Activated T-cell treated with anti-CD3 and anti-CD28 coated beads, Interleukin-2, amount 50 U/mL, for 72 hours (primary cell): ENCODE measurements at places on chromosomes 12 and 14. TPM values are rescaled to one million over a fixed set of nuclear protein-coding genes. Genes with fewer than 3 reads are reported as not detected.

The HOXC10 gene
- not detected for total RNA-seq

The ANG gene
- 2.5 TPM for total RNA-seq

The PMCH gene
- 1.1 TPM for total RNA-seq

The GYS2 gene
- total RNA-seq, result not detected

- H3K27me3 ChIP-seq, result no peaks in the 10 kb centered on the region
- H3K4me1 ChIP-seq, result no peaks in the 10 kb centered on the region
- H3K36me3 ChIP-seq, result peaks cover 21% of the 10 kb centered on the region
- DNase-seq, result no peak
These were observed 265.5 kb downstream of the ZFP36L1 start for GRCh38 chr14:68527329-68527851.

DNA sequence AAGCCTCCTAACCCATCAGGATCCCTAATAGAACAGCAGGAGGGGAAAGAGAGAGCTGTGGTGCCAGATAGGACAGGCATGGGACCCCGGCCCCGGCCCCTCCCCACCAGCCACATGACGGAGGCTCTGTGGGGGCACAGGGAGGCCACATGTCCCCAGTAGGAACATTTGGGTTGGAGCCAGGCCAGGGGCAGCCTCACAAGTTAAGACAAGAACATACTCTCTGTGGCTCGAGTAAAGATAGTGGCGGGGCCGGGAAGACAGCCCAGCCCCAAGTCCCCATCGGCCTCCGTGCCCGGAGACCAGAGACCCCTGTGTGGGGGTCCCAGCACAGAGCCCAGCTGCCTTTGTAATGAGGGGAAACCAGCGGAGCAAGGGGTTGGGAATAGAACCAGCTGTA lies 78.6 kb upstream of the GALNT9 start:
- no peaks in the 10 kb centered on the region for H3K4me1 ChIP-seq
- H3K36me3 ChIP-seq, result no peaks in the 10 kb centered on the region
- no peak for DNase-seq
- no peaks in the 10 kb centered on the region for H3K27me3 ChIP-seq
- H3K27ac ChIP-seq, result no peak overlapping the region

GRCh38 chr14:25042362-25043299 lies 7.3 kb downstream of the STXBP6 start:
- peaks cover 7% of the 10 kb centered on the region for H3K27me3 ChIP-seq
- no peaks in the 10 kb centered on the region for H3K36me3 ChIP-seq
- H3K4me3 ChIP-seq, result no peak overlapping the region
- no peaks in the 10 kb centered on the region for H3K4me1 ChIP-seq
- no peak for DNase-seq
- H3K27ac ChIP-seq, result no peak overlapping the region

- H3K4me3 ChIP-seq, result no peak overlapping the region
- no peak overlapping the region for H3K27ac ChIP-seq
- no peaks in the 10 kb centered on the region for H3K36me3 ChIP-seq
- DNase-seq, result no peak
- no peaks in the 10 kb centered on the region for H3K27me3 ChIP-seq
These were observed 37.4 kb upstream of the PHC1 start for GRCh38 chr12:8876887-8877286.

DNA sequence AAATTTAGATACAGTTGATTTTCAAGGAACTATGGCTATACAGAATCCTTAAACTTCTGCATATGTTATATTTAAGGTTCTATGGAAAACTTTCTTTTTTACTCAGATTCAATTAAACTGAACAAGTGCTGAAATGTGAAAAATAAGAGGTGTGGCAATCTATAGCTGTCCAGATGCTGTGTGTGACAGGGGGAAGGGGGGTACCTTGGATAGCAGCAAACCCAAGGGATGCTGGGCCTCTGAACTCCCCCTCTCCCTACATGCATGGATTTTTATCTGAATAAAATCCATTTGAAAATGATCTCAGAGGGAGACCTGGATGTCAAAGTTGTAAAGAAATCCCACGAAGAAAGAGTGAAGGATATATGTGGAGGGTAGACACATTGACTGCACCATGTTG lies 82.8 kb upstream of the CCDC198 start:
- H3K4me1 ChIP-seq, result no peaks in the 10 kb centered on the region
- no peaks in the 10 kb centered on the region for H3K36me3 ChIP-seq
- H3K27ac ChIP-seq, result no peak overlapping the region
- DNase-seq, result no peak
- no peak overlapping the region for H3K4me3 ChIP-seq

DNA sequence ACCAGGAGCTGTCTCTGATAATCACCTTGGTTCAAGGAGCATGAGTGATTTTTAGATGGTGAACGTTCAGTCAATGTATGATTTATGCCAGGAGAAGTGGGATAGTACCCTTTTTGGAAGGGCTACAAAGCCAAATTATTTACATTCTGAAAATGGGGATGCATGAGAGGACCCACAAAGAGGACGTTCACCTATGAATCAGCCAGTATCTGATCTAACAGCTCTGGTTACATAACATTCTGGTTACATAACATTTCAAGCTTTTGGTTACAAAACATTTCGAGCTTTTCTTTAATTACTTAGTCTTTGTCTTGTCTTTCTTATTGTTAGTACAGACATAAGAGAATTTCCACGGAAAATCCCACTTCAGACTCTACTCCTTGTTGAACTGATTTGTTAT lies 68.8 kb downstream of the SLCO1A2 start:
- DNase-seq, result no peak
- H3K27ac ChIP-seq, result no peak overlapping the region
- no peak overlapping the region for H3K4me3 ChIP-seq
- peaks cover 13% of the 10 kb centered on the region for H3K27me3 ChIP-seq

- peak overlapping the region; percentile 92 for H3K27ac ChIP-seq
- DNase-seq, result peak; percentile 8
- no peaks in the 10 kb centered on the region for H3K27me3 ChIP-seq
These were observed 40.0 kb downstream of the OSBPL8 start for GRCh38 chr12:76519538-76519937.

- no peaks in the 10 kb centered on the region for H3K36me3 ChIP-seq
- no peak overlapping the region for H3K27ac ChIP-seq
- DNase-seq, result no peak
- no peaks in the 10 kb centered on the region for H3K4me1 ChIP-seq
- no peaks in the 10 kb centered on the region for H3K27me3 ChIP-seq
These were observed 106.1 kb downstream of the PAX9 start for GRCh38 chr14:36767603-36768281.

GRCh38 chr12:2171672-2172426 lies 119.1 kb downstream of the CACNA1C start:
- no peak overlapping the region for H3K27ac ChIP-seq
- H3K4me1 ChIP-seq, result no peaks in the 10 kb centered on the region

DNA sequence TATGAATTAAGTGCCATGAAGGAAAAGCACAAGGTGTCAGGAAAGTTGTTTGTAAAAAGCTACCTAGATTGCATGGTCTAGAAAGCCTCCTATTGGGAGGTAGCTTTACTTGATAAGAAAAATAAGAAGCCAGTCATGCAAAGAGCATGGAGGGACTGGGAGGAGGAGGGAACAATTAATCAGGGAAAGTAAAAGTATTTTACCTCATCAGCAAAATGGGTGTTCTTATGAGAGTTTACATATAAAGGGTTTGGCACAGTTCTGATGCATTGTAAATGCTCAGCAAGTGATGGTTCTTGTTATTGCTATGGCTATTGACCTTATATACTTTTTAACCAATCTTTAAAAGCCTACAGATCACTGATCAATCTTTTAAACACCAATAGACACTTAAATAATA lies 17.0 kb upstream of the TSPAN8 start:
- no peaks in the 10 kb centered on the region for H3K27me3 ChIP-seq
- H3K4me1 ChIP-seq, result no peaks in the 10 kb centered on the region
- H3K4me3 ChIP-seq, result no peak overlapping the region
- H3K36me3 ChIP-seq, result no peaks in the 10 kb centered on the region
- DNase-seq, result no peak

- no peak overlapping the region for H3K27ac ChIP-seq
- H3K27me3 ChIP-seq, result no peaks in the 10 kb centered on the region
- no peaks in the 10 kb centered on the region for H3K36me3 ChIP-seq
- H3K4me3 ChIP-seq, result no peak overlapping the region
- peaks cover 68% of the 10 kb centered on the region for H3K4me1 ChIP-seq
These were observed 31.0 kb downstream of the GNPTAB start for GRCh38 chr12:101799774-101800173.

- H3K36me3 ChIP-seq, result peaks cover 12% of the 10 kb centered on the region
- H3K4me1 ChIP-seq, result no peaks in the 10 kb centered on the region
- DNase-seq, result no peak
- H3K27me3 ChIP-seq, result no peaks in the 10 kb centered on the region
These were observed 13.8 kb downstream of the TESC start for GRCh38 chr12:117085318-117085947.

GRCh38 chr12:122837306-122838265 lies 2.3 kb downstream of the HIP1R start:
- no peak overlapping the region for H3K27ac ChIP-seq
- peak overlapping the region; percentile 99 for H3K4me3 ChIP-seq
- H3K27me3 ChIP-seq, result no peaks in the 10 kb centered on the region
- DNase-seq, result no peak

- no peaks in the 10 kb centered on the region for H3K27me3 ChIP-seq
- peak; percentile 84 for DNase-seq
- peak overlapping the region; percentile 93 for H3K27ac ChIP-seq
- peaks cover 18% of the 10 kb centered on the region for H3K36me3 ChIP-seq
These were observed 97.2 kb downstream of the LGMN start for GRCh38 chr14:92651106-92651757.

GRCh38 chr14:84195514-84195913 lies 1334.4 kb upstream of the FLRT2 start:
- no peaks in the 10 kb centered on the region for H3K27me3 ChIP-seq
- H3K36me3 ChIP-seq, result peaks cover 2% of the 10 kb centered on the region
- no peak overlapping the region for H3K4me3 ChIP-seq
- no peak for DNase-seq

GRCh38 chr12:85558684-85559083 lies 277.5 kb downstream of the RASSF9 start:
- DNase-seq, result no peak
- no peaks in the 10 kb centered on the region for H3K27me3 ChIP-seq
- H3K27ac ChIP-seq, result no peak overlapping the region
- H3K4me3 ChIP-seq, result no peak overlapping the region
